ENCODE measurements at places on chromosomes 6 and 20.

- DNase-seq: no peak
These were observed 7.7 kb downstream of the RGS19 start for GRCh38 chr20:64071341-64072332.

GRCh38 chr20:58048096-58048702 lies 180.3 kb downstream of the ANKRD60 start:
- no peak for DNase-seq

GRCh38 chr20:35333606-35334005 lies 41.4 kb upstream of the FAM83C start:
- DNase-seq: no peak

DNA sequence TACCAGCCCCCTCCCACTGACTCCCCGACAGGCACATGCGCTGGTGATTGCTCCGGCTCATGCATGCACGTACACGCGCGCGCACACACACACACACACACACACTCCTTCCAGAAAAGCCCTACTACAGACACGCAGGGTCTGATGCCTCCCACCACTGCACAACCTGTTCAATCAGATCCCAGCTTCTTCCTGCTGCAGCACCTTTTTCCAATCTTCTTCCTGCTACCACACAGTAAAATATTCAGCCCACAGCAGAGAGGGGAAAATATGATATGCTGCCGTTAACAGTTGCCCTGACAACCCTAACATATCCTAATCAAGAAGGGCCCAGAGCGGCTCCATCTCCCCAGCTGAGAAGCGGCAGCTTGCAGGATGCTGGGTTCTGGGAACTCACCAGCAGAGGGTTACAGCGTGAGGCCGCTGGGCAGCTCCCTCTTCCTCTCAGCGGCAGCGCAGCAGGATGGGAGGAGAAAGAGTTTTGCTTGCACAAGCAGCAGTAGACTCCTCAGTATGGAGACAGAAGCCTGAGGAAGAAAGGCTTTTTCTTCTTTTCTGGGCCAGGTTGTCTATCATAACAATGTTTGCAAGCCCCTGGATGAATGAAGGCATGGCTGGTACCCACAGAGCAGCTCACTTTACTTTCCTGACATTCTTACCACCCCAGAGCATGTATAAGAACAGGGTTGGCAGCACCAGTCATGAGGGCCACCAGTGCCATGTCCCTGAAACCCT lies 23.9 kb downstream of the MAP7 start:
- no peak for DNase-seq

GRCh38 chr20:22918286-22918983 lies 116.7 kb upstream of the SSTR4 start:
- DNase-seq: no peak

- no peak for DNase-seq
These were observed 82.5 kb upstream of the MAP3K7 start for GRCh38 chr6:90669420-90669819.

- no peak for DNase-seq
These were observed 46.7 kb downstream of the TIAM2 start for GRCh38 chr6:155041741-155042279.

DNA sequence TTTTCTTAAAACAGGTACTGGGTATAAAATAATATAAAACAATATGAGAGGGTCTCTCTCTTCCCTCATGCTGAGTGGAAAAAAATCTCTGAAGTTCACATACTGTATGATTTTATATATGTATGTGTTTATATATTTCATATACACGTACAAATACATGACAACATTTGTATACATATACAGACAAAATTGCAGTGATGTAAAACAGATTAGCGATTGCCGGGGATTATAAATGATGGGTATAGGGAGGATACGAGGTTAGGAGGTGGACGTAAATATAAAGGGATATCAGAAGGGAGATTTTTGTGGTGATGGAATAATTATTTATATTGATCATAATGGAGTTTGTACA lies 194.8 kb upstream of the PRSS16 start:
- DNase-seq: no peak

GRCh38 chr20:35013421-35014411 lies 58.0 kb downstream of the MYH7B start:
- DNase-seq: no peak

DNA sequence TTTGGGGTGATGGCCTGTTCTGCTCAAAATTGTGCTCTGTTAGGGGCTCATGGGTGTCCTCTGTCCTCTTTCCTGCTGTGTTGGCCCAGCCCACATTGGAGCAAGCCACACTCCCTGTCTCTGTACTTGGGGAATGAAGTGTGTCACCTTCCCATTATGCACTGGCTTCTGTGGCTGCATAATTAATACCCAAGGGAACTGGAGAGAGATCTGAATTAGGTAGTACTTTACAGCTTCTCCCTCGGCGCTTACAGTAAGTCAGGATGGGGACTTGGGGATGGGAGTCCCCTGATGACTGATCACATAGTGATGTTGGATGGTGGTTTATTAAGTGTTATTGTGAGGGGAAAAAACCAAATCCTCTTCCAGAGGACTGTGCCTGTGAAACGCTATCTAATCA lies 116.6 kb downstream of the FOXO3 start:
- DNase-seq: no peak

- no peak for DNase-seq
These were observed 22.2 kb upstream of the PHACTR3 start for GRCh38 chr20:59581993-59582679.

- DNase-seq: no peak
These were observed 60.9 kb downstream of the PLCB4 start for GRCh38 chr20:9129756-9130155.

DNA sequence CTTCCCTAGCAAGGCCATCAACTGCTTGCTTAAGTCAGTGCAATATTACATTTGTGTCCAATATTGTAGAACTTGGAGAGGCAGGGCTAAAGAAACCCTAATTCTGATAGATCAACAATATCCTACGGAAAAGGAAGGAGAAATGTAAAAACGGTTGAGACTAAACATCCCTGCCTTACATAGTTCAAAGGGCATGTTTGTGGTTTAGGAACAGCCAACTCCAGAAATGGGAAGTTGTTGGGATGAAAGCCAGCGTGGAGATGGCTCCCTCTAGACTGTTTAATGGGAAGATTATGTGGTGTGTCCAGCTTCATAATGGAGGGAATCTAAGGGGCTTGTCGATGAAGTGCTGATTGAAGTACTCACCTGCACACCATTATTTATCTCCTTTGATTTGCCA lies 145.3 kb upstream of the TENT5A start:
- no peak for DNase-seq

- no peak for DNase-seq
These were observed 74.1 kb upstream of the INSM1 start for GRCh38 chr20:20293691-20294385.

- DNase-seq: no peak
These were observed 124.0 kb downstream of the ZFAND3 start for GRCh38 chr6:37943436-37944058.

DNA sequence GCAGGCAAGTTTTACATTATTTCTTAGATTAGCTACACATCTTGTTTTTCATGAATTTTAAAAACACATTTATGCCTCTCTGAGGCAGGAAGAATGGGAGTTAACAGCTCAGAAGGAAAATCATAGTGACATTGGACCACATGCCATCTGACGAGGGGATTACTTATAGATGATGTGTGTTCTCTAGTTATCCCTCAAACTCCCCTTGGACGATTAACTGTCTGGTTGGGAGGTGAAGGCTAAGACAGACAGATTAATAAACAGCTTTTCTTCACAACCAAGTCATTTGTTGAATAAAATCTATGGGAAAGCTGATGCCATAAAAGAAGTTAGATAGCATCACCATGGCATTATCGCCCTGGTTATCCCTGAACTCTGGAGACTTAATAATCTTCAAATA lies 80.0 kb upstream of the PREP start:
- no peak for DNase-seq

- DNase-seq: no peak
These were observed 74.1 kb downstream of the SULF2 start for GRCh38 chr20:47711046-47711752.

DNA sequence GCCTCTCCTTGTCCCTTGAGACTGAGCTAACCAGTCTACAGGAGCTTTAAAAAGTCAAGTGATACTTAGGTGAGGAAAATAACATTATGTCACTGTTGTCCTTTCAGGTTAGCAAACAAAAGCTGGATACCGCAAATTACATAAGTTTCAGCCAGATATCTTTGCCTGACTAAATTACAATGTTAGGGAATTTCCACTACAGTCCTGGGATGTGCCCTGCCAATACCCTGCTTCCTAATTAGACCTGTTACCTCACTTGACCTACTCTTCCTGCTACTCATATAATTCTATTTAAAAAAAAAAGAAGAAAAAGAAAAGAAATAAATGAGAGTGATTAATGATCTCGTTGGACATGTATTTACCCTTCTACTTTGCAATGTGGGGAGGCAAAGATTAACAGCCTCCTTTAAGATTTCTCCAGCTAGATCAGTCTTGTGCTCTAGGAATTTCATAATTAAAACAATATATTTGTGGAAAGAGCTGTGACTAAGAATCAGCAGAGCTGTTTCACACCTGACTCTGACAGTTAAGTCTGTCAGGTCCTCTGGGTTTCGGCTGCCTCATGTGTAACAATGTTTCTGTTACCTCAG lies 318.9 kb downstream of the HDGFL1 start:
- no peak for DNase-seq

- no peak for DNase-seq
These were observed 15.5 kb downstream of the SERPINB1 start for GRCh38 chr6:2826131-2826530.

DNA sequence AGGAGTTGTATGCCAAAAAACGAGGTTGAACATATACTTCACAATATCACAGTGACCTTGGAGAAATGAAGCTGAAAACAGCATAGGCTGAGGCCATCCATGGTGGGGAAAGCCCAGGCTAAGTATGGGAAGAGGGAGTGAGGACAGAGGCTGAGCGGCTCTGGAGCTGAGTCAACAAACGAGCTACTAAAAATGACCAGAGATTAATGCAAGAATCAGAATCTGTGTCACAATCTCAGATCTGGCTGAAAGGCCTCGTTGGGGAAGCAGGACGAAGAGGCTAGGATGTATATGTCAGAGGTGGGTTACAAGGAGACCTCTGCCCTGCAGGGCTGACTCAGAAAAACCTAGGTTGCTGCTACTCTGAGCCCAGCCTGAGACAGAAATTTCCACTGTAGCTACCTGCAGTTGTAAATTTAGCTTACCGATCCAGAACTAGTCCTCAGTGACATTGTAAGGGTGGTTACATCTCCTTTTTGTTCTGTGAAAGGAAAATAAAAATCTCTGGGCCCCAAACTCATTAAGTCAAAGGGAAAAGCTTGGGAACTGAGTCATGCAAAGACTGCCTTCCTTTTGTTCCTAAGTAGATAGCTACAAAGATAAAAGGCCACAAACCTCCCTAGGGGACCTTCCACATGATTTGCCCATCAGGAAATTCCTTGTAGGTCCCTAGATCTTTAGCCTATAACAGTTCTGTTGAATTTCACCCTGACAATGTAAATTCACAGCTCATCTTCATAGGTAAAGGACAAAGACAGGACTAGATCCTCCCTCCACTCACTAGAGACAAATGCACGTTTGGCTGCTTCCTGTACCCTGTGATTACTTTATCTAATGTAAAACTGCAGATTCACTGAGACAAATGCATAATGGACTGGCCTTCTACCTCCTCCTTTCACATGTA lies 8.5 kb upstream of the TUBB2A start:
- DNase-seq: no peak

DNA sequence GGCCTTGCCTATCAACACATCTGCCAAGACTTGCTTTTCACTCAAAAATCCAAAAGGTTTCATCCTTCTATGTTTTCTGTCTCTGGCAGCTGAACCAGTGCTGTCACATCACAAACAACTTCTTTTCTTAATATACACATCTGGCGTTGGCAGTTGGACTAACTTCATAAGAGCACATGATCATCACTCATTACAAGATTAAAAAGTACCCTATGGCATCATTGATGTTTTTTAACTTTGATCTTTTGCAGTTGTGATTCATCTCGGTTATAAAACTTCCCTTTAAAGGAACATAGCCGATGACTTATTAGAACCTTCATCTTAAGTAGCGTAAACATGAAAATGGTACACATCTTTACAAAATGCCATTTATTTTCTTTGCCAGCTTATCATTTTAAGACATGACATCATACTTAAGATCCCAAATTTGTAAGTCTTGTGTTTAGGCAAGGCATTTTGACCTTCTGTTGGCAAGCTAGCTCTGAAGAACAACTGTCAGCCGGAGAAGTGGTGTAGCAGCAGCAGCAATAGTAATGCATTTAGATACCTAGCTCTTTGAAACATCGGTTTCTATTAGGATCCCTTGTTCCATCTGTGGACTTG lies 64.2 kb upstream of the SUPT3H start:
- DNase-seq: no peak

- DNase-seq: no peak
These were observed 25.8 kb upstream of the SLC9A8 start for GRCh38 chr20:49786668-49787370.

- no peak for DNase-seq
These were observed 2.1 kb upstream of the YWHAB start for GRCh38 chr20:44883214-44883902.

DNA sequence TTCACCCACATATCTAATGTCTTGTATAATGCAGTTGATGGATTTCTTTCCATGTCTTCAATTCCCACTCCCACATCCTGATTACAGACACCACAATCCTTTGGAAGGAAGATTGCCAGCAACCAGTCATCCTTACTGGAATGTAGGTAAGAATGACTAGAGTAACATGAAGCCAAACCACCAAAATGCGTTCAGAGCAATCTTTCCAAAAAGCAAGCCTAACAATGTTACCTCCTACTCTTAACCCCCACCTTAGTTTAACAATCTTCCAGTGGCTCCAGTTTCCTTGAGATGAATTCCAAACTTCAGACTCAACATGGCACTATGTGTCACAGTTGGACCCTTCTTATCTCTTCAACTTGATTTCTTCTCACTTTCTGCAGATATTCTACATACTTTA lies 685.6 kb downstream of the DOK5 start:
- DNase-seq: no peak

- peak; percentile 44 for DNase-seq
These were observed 48.4 kb downstream of the CPXM1 start for GRCh38 chr20:2751878-2752566.
